HuH-7 (cell line): ENCODE measurements at places on chromosomes 4 and X.

DNA sequence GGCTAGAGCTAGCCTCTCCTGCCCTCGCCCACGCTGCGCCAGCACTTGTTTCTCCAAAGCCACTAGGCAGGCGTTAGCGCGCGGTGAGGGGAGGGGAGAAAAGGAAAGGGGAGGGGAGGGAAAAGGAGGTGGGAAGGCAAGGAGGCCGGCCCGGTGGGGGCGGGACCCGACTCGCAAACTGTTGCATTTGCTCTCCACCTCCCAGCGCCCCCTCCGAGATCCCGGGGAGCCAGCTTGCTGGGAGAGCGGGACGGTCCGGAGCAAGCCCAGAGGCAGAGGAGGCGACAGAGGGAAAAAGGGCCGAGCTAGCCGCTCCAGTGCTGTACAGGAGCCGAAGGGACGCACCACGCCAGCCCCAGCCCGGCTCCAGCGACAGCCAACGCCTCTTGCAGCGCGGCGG lies at the start of gene AR:
TSS of gene AR (plus strand) at position 204 of the 400 bp plus-strand sequence. CDS start 1,126 bp downstream, outside the sequence.
- DNase-seq: no peak

GRCh38 chr4:152176627-152177214 lies 359.2 kb downstream of the FBXW7 start:
- no peak for DNase-seq

DNA sequence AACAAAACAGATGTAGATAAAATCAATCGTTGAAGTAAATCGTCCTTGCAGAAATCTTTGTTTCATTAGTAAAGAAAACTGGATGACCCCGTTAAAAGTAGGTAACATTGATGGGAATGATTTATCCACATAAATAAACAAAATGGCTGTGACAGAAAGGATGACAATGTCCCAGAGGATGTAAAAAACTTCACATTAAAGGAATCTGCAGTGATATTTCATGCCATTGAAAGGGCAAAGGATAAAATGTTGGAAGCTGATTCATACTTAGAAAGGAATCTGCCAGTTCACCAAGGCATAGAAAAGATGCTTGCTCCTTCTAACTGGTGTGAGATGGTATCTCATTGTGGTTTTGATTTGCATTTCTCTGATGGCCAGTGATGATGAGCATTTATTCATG lies 24.2 kb upstream of the EPGN start:
- no peak for DNase-seq

DNA sequence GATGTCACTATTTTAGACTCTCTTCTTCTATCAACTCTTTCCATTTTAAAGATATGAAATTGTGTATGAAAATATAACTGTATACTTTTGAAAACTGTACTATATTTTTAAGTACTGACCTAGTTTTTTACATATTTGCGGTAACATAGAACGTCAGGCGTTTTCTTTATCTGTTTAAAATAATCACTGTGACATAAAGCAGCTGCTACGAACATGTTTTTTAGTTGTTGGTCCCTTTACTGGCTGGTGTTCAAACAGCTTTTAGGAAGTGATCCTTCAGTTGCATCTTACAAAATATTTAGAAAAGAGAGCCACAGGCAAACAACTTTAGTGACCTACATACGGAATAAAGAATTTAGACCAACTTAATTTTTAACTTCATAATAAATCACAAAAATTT lies 73.1 kb downstream of the METTL14 start:
- no peak for DNase-seq

DNA sequence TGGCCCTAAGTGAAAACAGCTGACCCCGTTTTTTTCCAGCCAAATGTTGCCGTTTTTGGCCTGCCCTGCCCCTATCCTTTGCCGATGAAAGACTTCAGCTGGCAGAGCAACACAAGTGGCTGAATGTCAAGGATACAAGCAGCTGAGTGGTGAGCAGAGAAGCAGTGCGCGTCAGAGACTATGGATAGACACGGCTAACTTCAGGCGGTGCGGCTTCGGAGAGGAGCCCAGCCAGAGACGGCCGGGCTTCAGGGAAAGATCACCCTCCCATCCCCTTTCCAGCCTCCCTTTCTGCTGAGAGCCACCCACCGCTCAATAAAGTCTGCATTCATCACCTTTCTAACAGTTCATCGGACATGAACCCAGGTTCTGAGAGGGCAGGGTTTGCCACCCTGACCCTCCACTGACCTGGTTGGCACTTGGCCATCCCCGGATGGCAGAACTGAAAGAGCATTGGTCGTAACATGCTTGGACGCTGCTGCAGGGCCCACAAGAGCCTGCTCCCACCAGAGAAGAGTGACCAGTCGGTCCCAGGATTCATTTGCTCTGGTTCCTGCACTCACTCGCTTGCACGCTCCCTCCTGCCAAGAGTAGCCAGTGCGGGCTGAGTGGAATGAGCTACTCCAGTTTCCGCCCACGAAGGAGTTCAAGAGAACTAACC lies 125.8 kb downstream of the PPEF1 start:
- no peak for DNase-seq

- DNase-seq: no peak
Measured at GRCh38 chr4:173381610-173382009, 10.9 kb downstream of the SAP30 start.

DNA sequence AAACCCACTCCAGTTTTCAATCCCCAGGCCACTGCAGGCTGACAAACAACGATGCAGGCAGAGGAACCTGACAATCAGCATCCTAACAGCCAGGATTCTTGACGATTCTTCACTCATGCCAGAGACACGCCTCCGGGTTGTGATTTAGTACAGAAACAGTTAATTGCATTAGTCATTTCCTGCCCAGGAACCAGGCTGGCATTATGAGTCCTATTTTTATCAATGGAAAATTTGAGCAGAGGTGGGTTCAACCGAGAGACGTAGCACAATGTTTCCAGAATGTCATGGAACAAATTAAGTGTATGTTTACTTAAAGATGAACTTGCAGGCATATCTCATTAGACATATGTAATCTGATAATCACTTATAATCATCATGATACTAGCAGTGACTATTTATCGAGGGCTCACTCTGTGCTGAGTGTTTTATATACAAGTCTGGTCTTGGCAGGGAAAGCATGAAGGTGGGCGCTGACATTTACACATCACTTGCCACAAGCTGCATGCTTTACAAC lies 159.7 kb downstream of the NSUN7 start:
- DNase-seq: no peak

- no peak for DNase-seq
Measured at GRCh38 chr4:169136796-169137557, 126.9 kb upstream of the CBR4 start.

- no peak for DNase-seq
Measured at GRCh38 chr4:173152104-173152503, 16.5 kb upstream of the GALNT7 start.

GRCh38 chr4:30720021-30720660 lies at the start of gene PCDH7:
Gene PCDH7, plus strand, starts transcription at chr4:30720369. Its CDS starts 1,054 bp downstream, at chr4:30721423.
- DNase-seq: peak; percentile 73

- no peak for DNase-seq
Measured at GRCh38 chr4:38124961-38125360, 164.8 kb downstream of the PTTG2 start.

GRCh38 chrX:151713849-151714248 lies 2.0 kb upstream of the FATE1 start:
- peak; percentile 53 for DNase-seq

DNA sequence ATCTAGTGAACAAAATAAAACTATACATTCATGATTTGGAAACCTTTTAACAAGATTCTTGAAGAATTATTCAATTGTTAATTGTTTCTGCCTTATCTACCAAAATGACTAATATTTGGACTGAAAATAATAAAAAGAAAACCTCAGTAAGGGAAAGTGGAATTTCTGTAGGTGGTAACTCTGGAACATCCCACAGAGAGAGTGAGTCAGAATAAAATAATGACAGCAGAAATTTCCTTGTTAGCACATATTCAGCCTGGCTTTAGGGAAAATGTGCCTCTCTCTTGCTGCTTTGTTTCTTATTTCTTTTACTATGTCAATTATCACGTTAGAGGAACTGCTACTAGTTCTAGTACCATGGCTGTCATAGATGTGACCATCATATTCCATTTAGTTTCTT lies 421.5 kb upstream of the GNPDA2 start:
- no peak for DNase-seq

DNA sequence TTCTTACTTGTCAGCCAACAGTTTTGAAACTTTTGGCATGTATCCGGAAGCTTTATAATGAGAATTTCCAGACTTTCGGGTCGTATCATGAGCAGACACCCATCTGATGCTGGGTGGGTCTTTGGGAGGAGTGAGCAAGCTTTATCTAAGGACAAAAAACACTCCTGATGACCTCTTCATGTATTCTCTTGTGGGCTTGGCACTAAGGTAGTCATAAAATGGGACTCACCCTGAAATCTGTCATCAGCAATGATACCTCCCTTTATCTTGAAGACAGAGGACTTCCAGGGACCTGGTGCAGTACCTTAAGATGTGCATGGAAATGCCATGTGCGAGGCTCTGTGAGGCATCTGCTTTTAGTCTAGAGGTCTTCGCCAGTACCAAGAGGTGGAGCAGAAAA lies 346.3 kb upstream of the PPARGC1A start:
- DNase-seq: no peak

DNA sequence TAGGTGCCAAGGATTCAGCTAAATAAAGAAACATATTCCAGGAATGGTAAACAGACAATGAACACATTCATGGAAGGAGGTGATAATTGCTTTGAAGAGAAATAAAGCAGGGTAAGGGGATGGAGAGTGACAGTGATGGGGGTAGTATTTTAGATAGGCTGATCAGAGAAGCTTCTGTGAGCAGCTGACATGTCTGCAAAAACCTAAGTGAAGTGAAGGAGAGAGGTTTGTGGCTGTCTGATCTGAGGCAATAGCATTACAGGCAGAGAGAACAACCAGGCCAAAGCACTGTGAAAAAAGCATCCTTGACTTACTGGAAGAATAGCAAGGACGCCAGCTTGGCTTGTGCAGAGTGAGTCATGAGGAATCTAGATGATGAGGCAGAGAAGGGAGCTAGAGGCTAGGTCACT lies 271.9 kb upstream of the GATB start:
- DNase-seq: no peak

DNA sequence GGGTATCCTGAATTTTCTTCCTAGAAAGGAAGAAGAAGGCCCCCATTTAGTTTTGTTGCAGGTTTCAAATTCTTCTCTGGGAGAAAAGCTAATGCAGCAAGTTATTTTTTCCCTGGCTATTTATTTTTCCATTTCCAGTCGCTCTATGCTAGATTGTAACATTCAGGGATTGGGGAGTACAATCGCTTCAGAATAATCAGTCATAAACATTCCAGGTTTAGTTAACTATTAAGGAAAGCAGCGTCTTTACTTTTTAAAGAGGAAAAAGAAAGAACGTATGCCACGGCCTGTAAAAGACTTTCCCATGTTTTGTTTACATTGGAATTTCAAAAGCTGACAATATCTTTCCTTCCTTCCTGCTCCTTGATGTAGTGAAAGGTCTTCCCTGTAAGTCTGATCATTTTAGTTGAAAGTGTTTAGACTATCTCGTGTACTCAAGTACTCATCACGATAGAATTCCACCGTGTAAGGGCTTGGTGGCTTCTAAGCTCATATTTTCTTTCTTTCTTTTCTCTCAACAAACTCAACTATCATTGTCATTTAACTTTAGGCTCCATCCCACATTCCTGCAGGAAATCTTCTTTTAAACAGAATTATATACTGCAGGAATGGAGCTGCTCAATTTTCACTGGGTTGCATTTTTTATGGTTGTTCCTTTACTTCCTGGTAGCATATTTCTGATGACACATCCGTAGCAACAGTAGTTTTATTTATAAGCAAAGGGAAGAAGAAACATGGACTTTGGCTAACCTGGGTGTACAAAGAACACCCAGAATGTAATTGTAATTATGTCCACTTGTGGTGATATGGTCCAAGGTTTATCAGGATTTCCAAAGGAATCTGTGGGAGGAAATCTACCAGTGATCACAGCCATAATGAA lies 213.1 kb upstream of the FAT1 start:
- peak; percentile 8 for DNase-seq

DNA sequence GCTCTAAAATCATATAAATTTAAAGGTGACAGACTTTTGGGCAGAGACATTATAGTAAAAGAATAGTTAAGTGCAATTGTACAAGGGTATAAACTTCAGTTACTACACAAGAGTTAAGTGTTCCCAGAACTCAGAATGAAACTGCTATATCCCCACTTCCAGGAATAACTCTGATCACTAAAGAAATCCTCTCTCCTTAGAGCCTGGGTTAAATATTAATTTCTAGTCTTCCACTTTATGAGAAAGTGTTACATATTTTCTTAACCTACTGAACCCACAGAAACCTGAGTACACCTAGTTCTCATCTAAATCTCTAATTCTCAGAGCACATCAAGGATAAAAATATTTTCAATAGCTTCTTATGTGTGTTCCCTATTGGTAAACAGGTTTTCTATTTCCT lies 99.1 kb upstream of the USP38 start:
- no peak for DNase-seq

DNA sequence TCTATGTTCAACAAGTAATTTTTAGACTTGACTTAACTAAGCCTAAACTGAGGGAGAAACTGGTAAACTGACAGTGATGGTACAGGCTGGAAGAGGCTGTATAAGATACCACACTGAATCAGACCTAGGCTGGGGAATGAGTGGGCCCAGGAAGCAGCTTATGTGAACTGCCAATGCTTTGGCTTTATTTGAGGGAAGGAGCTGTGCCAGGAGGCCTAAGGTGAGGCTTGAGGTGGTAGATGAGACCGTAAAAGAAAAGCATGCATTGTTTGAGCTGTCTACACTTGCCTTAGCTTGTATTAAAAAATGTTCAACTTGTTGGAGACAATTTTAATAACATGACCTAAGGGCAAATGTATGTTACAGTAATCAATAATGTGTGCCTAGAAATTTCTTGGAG lies 96.2 kb downstream of the RS1 start:
- DNase-seq: no peak

GRCh38 chr4:83582289-83582785 lies 46.4 kb downstream of the GPAT3 start:
- DNase-seq: no peak

DNA sequence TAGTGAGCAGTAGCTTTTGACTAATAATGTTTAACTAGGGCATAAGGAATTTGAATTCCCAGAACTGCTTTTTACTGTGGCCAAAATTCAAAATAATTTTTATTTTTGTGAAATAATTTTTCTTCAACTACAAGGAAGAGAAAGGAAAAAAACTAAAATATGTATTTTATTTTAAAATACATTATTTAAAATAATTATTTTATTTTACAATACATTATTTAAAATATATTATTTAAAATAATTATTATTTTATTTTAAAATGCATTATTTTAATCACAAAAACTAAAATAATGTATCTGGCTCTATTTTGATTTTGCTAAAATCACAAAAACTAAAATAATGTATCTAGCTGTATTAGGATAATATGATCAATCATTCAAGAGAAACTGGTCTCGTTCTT lies 210.4 kb downstream of the RELL1 start:
- no peak for DNase-seq
